ENCODE measurements at places on chromosomes 2 and 18. TPM values are rescaled to one million over a fixed set of nuclear protein-coding genes. Genes with fewer than 3 reads are reported as not detected.

The C2orf80 gene
- not detected for total RNA-seq

The UGT1A5 gene
- total RNA-seq, result not detected

The NTSR2 gene
- not detected for total RNA-seq

The NAT8 gene
- total RNA-seq, result not detected

The POLR1A gene
- total RNA-seq, result 9.0 TPM

The POU3F3 gene
- total RNA-seq, result 0.19 TPM

The TDRD15 gene
- not detected for total RNA-seq

The DYSF gene
- total RNA-seq, result 5.6 TPM

The LONRF2 gene
- total RNA-seq, result under 0.01 TPM

The DYNAP gene
- total RNA-seq, result not detected

The SKOR2 gene
- total RNA-seq, result not detected

The ANTXR1 gene
- 45.2 TPM for total RNA-seq

The LAMA1 gene
- 91.6 TPM for total RNA-seq

The TCF7L1 gene
- 2.3 TPM for total RNA-seq

The ERFE gene
- 2.8 TPM for total RNA-seq

The PCARE gene
- total RNA-seq, result not detected

The CHPF gene
- 192 TPM for total RNA-seq

The SPR gene
- total RNA-seq, result 30.5 TPM

The RIOK3 gene
- 83.7 TPM for total RNA-seq

The SERPINE2 gene
- total RNA-seq, result 542 TPM

The HNMT gene
- total RNA-seq, result 28.0 TPM

The SPATS2L gene
- 60.6 TPM for total RNA-seq

The TEX44 gene
- not detected for total RNA-seq

The SLC8A1 gene
- total RNA-seq, result 131 TPM

The STAT1 gene
- 202 TPM for total RNA-seq

The FASTKD1 gene
- 21.4 TPM for total RNA-seq

The WDCP gene
- 11.6 TPM for total RNA-seq

The HOXD12 gene
- not detected for total RNA-seq

The PTH2R gene
- not detected for total RNA-seq

The KHK gene
- total RNA-seq, result 0.56 TPM

The POTEJ gene
- not detected for total RNA-seq

The SERPINB4 gene
- total RNA-seq, result not detected

Data from regular cardiac myocyte (primary cell).